ENCODE measurements at places on chromosomes 3 and 15.
A peak's percentile ranks its signal among the peaks of the same experiment; 100 is the strongest.

GRCh38 chr3:42192334-42193200, 73.4 kb downstream of the CCK start:
- no peak for DNase-seq

- no peak for DNase-seq
These were observed 16.3 kb downstream of the CCDC13 start for GRCh38 chr3:42756681-42757213.

DNA sequence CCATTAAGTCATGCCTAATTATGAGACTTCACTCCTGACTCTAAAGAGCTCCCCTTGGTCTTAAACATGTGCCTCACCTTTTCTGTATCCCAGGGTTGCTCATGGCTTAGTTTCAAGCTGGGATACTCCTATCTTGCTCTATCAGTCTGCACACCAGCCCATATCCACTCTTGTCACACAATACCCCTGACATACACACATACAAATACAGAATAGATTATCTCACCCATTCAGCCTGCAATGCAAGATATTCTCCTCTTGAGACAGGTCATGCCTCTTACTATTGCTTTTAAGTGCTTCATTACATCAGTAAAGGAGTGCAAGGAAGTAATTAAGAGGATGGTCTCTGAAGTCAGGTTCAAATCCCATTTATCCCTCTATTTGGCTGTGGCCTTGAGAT, 587.3 kb downstream of the IGSF11 start:
- DNase-seq = no peak

- DNase-seq = no peak
These were observed 220.3 kb downstream of the SOX2 start for GRCh38 chr3:181932039-181932438.

GRCh38 chr3:189766416-189766815, 135.2 kb downstream of the TP63 start:
- no peak for DNase-seq

GRCh38 chr3:89114841-89115223, 7.4 kb downstream of the EPHA3 start:
- no peak for DNase-seq

DNA sequence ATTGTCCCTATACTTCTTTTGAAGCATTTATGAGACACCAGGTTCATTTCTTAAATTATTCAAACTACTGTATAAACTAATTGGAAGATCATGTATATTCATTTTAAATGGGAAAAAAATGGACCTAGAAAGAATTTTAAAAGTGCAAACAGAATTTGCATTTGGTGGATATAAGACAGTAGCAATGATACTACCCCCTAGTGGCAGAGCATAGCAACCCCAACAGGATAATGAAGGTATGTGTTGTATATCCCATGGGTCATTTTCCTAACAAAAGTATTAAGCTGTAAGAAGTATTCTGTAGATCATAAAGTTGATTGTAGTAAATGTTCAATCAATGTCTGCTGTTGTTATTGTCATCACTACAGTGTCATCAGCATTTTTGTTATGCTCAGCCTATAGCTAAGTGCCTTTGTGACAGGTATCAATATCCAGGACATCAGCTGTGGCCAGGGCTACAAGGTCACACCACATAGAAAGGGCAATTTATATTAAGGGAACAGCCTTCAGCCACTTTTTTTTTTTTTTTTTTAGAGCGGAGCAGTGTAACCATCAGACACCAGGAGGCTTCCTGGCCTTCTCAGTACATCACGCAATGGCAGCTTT, 175.8 kb downstream of the FOXB1 start:
- DNase-seq = peak; percentile 38

DNA sequence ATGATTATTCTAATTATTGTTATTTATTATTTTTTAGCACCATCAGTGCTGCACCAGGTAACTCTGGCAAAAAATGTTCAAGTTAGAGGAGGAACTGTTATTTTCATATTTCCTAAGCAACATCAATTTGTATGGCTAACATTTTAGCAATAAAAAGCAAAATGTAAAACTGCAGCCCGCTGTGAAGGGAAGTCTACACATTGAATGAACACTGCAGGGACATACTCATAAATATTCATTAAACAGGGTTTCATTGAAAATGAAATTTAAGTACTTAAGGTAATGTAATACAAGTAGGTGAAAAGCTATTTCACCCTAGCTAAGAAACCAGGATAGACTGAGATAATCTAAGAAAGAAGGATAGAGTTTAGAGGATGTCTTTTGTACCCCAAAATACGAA, 532.7 kb downstream of the NLGN1 start:
- no peak for DNase-seq

DNA sequence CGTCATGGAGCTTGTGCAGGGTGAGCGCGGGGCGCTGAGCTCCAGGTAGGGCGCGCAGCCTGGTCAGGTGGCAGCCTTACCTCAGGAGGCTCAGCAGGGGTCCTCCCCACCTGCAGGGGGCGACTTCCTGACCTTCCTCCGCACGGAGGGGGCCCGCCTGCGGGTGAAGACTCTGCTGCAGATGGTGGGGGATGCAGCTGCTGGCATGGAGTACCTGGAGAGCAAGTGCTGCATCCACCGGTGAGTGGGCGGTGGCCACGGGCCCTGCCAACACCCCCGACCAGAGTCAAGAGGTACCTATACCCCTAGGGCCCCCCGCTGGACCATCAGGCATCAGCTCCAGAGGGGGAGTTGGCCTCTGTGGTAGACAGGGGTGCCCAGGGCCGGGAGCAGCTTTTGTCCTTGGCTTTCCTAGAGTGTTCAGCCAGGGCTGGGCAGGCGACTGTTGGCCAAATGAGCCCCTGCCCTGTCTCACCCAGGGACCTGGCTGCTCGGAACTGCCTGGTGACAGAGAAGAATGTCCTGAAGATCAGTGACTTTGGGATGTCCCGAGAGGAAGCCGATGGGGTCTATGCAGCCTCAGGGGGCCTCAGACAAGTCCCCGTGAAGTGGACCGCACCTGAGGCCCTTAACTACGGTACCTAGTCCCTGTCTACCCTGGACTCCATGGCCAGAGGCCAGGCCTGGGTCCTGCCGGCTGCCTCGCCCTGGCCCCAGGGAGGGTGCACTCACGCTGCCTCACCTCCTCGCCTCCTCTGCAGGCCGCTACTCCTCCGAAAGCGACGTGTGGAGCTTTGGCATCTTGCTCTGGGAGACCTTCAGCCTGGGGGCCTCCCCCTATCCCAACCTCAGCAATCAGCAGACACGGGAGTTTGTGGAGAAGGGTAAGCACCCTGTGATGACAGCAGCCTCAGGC, 9.1 kb downstream of the FES start:
- DNase-seq = no peak

DNA sequence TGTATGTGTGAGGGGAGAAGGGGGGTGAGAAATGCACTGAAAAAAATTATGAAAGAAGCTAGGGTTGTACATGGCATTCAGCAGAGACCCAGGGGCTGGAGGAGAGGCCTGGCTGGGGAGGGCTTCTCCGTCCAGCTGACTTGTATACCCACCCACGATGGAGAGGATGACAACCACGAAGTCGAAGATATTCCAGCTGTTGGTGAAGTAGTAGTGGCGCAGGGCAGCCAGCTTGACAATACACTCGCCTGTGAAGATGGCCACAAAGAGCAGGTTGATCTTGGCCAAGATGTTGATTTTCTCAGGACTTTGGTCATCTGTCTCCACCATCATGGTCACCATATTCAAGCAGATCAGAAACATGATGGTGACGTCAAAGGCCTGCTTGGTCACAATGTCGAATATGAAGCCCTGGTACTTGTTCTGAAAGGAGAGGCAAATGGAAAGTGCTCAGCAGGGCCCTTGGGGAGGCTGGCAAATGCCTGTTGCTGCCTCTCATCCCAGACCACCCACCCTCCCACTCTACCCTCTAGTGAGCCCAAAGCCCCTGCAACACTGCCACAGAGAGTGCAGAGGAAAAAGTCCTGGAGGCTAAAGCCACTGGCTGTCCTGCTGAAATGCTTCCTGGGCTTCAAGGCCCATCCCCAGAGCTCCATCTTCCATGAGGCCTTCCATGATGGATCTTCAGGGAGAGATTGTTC, 58.1 kb downstream of the EXOG start:
- DNase-seq = no peak

DNA sequence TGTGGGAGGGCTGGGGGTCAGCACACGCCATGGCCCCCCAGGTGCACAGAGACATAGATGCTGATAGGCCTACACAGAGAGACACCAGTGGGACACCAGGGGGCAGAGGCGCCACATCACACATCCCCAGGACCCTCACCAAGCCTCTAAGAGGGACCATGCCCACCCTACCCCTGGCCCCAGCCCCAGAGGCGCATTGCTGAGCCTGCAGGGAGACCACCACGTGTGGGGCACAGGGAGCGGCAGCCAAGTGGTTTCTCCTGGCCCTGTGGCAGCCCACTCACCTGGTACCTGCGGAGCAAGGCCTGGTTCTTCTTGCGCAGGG, 1.2 kb downstream of the CCDC9B start:
- no peak for DNase-seq

- DNase-seq = no peak
These were observed 41.9 kb upstream of the ABHD10 start for GRCh38 chr3:111936967-111937366.

GRCh38 chr3:3081381-3082233, 28.6 kb downstream of the IL5RA start:
- no peak for DNase-seq

DNA sequence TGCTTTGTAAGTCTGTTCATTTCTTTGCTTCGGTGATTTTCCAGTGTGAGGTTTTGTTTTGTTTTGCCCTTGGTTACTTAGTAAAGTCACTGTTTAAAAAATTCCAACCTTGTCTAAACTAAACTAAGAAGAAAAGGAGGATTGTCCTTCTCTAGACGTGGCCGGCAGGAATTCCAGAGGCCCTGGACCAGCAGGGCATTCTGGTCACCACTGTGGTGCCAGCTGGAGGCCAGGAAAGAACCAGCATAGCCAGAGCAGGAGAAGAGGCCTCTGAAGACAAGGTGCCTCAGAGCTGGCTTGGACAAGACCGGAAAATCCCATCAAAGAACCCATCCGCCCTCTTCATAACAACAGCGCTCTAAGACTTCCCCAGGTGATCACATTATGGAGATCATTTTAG, 8.2 kb downstream of the PLOD2 start:
- DNase-seq = no peak

GRCh38 chr3:152638707-152639450, 196.1 kb upstream of the P2RY1 start:
- no peak for DNase-seq

DNA sequence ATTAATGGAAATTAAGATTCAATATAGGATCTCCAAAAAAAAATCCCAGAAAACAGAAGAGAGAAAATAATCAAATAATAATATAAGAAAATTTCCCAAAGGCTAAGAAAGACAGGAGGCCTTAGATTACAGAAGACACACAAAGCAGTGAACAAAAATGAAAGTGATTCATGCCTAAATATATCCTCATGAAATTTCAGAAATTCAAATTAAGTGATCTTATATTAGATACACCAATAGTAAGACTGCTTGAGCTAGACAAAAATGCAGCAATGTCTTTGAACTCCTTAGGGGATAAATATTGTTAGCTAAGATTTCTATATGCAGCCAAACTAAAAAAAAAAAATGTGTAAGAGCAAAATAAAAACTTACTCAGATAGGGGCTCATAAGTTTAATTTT, 44.6 kb upstream of the ARPP21 start:
- no peak for DNase-seq

- no peak for DNase-seq
These were observed 33.6 kb downstream of the CEP70 start for GRCh38 chr3:138560501-138560900.

GRCh38 chr3:32432711-32433530, 41.3 kb downstream of the CMTM7 start:
- DNase-seq = peak; percentile 55

GRCh38 chr3:13764161-13764560, 115.7 kb downstream of the WNT7A start:
- no peak for DNase-seq

GRCh38 chr15:101479851-101480612, 9.5 kb downstream of the PCSK6 start:
- no peak for DNase-seq

DNA sequence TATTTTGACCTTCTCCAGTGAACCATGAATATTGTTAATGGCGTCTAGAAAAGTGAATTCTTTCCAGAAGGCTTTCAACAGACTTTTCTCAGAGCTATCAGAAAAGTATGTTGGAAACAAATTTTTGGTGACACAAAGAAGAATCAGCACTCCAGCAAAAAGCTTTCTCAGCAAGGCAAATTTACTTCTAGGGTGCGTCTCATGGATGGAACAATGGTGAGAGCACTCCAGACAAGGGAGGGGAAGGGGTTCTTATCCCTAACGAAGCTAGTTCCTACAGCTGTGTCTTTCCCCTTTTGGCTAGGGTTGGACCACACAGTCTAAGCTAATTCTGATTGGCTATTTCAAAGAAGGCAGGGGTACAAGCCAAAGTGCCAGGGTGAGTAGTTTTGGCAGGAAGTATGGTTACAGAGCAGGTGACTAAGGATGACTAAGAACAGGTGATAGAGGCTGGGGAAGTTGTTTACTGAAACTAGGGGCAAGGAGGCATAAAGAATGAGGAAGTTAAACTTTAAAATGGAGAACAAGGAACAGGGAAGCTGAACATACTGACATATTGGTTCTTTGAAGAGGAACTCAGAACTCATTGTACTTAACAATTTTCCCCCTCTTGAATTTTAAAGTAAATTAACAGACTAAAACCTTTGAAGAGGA, 959.8 kb downstream of the NAALADL2 start:
- no peak for DNase-seq

DNA sequence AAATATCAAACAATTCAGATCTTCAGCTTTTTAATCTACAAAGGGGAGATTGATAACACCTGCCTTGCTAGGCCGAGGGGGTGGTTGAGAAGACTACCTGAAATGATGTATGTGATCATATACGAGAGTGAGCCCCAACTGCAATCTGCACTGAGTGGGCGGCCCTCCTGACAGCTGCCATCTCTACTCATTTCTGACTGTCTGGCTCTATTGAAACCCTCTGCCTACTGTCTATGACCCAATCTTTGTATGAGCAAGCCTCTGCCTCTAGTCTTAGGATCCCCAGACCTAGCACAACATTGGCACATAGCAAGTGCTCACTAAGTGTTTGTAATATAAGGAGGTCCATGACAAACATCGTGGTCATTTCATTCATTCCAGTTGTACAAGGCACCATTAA, 144.4 kb upstream of the NR2F2 start:
- no peak for DNase-seq

- DNase-seq = no peak
These were observed 168.5 kb downstream of the SV2B start for GRCh38 chr15:91268510-91268909.

- no peak for DNase-seq
These were observed 27.0 kb downstream of the ADIPOQ start for GRCh38 chr3:186869253-186870100.

GRCh38 chr15:80020731-80021130, 38.7 kb upstream of the ZFAND6 start:
- no peak for DNase-seq

- peak; percentile 61 for DNase-seq
These were observed 176.6 kb downstream of the XXYLT1 start for GRCh38 chr3:195094191-195094921.

GRCh38 chr15:57158589-57158988, 217.7 kb upstream of the CGNL1 start:
- no peak for DNase-seq
